MV-4-11 (cell line): ENCODE measurements at places on chromosomes 1 and 21.

GRCh38 chr1:170864238-170864637, 71.1 kb upstream of the MROH9 start:
- DNase-seq, result no peak

DNA sequence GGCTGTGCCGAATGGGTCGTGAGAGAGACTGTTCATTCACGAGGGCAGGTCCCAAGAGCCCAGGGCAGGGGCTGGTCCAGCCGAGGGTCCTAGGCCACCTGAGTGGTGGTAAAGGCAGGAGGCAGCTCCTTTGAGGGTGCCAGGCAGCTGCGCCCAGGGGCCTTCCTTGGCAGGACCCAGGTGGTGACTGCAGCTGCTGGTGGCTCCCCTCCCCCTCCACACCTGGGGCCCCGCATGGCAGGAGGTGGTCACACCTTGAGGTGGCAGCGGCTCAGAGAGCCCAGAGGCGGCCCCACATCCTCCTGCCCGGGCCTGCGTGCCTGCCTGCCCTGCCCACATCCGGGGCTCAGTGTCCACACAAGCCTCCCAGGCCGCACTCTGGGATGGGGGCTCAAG, 9.8 kb upstream of the PLCH2 start:
- no peak for DNase-seq

DNA sequence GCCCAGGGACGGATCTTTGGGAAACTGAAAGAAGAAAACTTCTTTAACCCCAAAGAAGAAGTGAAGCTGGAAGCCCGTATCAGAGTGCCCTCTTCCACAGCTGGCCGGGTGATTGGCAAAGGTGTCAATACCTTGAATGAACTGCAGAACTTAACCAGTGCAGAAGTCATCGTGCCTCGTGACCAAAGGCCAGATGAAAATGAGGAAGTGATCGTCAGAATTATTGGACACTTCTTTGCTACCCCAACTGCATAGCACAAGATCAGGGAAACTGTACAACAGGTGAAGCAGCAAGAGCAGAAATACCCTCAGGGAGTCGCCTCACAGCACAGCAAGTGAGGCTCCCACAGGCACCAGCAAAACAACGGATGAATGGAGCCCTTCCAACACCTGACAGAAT, 114.0 kb downstream of the NBPF12 start:
- peak; percentile 26 for DNase-seq

DNA sequence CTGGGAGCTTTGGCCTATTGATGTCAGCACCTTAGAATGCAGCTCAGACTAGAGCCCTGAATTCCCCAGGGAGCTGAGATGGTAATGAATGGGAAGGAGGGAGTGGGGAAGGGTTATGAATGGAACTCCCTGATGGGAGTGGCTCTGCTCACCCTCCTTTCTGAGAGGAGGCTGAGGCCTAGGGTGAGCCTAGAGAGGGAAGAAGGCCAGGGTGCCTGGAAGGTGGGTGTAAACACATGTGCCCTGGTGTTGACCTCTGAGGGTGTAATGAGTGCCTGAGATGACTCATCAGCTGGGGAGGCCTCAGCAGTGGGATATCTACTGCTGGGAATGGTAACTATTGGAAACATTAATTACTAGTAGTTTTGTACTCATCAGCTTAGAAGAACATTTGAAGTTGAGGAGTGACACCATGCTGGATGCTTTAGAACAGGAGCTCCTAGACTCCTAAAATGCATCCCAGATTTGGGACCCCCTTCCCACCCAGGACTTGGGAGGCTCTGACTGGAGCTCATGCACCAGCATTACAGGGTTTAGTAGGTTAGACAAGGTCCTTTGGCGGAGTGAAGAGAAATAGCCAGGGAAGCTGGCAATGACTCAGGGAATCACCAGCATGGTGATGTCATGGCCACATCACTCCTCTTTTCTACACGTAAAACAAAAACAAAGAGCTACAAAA, 16.0 kb upstream of the PIGV start:
- peak; percentile 63 for DNase-seq

DNA sequence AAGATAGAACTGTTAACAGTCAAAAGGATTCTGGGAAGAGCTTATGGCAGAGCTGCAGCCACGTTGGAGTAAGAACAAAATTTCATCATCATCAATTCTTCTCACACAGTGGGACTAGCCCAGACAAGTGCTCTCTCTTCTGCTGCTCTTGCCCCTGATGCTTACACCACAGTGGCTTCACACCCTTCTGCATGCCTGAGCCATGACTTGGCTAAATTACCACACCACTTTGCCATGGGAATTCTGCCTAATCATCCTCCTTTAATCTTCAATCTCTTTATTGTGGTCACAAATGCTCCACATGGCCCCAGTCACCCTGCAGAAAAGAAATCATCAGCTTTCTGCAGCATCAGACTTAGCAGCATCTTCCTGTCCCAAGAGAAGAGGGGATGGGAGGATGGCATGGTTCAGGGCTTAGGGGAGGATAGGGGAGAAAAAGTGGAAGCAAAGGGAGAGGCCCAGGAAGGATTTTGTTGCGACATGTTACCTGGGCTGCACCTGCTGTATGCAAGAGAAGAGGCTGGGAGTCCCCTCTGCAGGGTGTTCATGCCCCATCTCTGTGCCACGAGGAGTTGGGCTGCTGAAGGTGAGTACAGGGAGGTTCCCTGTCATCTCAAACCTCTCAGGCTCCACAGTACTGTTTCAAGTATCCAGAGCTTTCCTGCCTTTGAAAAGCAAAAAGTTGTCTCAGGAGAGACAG, 9.0 kb upstream of the RPTN start:
- DNase-seq, result peak; percentile 66

GRCh38 chr1:116067566-116067890, 43.7 kb upstream of the MAB21L3 start:
- DNase-seq, result no peak

DNA sequence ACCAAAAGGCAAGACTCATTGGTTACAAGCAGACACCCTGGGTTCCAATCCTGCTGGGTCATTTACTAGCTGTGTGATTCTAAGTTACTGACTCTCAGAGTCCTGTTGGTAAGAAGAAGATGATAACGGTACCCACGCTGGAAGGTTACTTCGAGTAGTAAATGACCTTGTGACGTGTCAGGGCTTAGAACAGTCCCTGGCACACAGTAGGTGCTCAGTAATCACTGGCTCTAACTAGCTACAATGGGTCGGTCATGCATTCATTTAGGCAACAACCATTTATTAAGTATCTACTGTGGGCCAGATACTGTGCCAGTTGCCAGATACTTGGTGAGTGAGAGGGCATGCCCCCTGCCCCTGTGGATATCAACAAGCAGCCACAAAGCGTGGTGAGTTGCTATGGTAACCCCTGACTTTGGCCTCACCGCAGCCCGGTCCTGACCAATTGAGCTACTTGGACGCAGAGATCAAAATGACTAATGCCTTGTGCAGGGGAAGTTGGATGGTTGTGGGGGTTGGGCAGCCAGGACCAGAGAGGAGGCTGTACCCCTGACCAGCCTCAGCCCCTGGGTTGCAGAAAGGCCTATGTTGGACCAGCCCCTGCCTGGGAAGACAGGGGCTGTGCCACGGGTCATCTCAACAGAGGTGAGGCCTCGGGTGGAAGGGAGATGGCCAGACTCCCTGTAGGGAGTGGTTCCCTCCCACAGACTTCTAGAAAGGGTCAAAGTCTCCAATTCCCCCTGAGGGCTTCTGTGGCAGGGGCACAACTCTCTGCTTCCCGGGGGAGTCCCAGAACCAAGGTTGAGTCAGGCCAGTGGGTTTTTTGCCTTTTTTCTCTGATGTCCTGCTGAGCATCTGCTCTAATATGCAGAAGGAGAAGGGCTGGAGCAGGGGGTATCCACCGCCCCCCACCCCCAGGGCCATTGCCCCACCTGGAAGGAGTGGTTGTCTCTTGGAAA, 16.0 kb downstream of the DHRS3 start:
- peak; percentile 90 for DNase-seq

- DNase-seq, result no peak
Measured at GRCh38 chr1:94106716-94107115, 14.2 kb downstream of the ABCA4 start.

GRCh38 chr1:11738783-11739182, 2.8 kb downstream of the AGTRAP start:
- DNase-seq, result peak; percentile 71

GRCh38 chr1:160614410-160614809, 32.4 kb downstream of the SLAMF1 start:
- no peak for DNase-seq

GRCh38 chr1:182643699-182644098, 39.5 kb upstream of the RGS16 start:
- DNase-seq, result no peak

DNA sequence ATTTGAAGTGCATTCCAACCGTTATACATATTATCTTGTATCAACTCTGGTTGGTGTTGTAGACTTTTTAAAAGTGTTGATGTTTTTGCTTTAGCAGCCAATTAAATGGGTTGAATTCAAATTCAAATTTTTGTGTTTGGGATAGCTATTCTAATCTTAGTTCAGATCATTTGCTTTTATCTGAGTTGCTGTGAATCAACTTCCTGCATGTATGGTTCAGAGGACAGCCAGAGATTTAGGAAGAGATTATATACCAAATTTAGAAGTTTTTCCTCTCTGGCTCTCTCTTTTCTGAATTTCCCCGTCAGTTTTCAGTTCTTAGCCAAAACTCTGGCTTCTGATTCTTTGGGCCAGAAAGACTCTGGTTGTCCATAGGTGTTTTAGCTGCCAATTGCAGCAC, 415.5 kb downstream of the NUF2 start:
- no peak for DNase-seq

GRCh38 chr1:10694633-10695627, 101.5 kb downstream of the CASZ1 start:
- DNase-seq, result peak; percentile 68

DNA sequence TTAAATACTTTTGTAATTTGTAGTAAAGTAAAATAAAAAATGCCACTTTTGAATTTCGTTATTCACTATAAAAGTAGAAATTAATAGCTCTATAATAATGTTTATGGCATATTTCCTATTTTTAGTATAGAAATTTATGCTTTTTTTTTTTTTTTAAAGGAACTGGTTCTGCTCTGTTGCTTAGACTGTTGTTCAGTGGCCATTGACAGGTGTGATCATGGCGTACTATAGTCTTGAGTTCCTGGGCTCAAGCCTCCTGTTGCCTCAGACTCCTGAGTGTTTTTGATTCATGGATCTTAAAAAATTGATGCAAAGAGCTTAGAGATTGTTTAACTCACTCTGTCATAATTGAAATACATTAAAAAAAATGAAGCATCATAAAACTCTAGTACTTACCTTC, 53.6 kb downstream of the RPS6KC1 start:
- no peak for DNase-seq

- no peak for DNase-seq
Measured at GRCh38 chr1:167977245-167977644, 40.4 kb upstream of the MPC2 start.

GRCh38 chr1:114564141-114564540, 17.3 kb downstream of the BCAS2 start:
- no peak for DNase-seq

- DNase-seq, result no peak
Measured at GRCh38 chr1:98210064-98210463, 289.2 kb upstream of the DPYD start.

GRCh38 chr21:31180256-31181081, 142.2 kb upstream of the KRTAP19-8 start:
- DNase-seq, result peak; percentile 25

DNA sequence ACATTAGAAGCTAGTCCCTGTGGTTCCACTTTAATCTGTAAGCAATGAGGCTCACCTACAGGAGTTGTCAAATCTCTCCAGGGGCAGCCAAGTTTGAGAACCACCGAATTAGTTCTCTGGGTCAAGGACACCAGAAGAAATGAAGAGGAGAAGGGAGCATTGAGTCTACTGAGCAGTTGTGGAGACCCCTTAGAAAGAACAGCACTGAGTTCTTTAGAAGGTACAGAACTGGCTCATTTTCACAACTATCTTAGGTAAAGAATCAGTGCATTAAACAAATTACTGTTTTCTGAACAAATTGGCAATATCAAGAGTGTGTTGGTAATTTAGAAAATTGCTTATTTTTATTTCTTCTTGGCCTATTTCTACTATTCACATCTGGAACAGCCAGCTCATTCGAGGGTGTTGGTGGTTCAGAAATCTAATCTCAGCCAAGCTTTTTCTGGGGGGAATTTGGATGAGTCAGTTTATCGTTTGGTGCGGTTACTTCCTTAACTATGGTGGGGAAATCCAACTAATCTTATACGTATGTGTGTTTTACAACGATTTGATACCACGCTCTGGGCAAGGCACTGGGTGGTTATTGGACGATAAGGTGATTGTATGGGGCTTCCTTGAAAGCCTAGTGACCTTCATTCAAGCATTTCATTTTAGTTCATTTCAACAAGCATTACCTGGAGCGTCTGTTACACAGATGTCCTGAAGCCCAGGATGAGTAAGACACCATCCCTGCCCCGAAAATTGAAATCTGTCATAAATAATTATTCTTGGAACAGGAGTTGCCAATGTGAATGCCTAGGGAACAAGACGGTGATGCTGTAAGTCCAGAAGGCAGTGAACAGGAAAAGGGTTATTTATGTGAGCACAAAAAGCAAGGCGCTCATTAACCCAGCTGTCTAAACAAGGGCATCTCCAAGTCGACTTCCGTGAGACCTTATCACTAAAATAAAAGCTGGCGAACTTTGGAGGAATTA, 52.0 kb upstream of the TMPRSS2 start:
- no peak for DNase-seq

DNA sequence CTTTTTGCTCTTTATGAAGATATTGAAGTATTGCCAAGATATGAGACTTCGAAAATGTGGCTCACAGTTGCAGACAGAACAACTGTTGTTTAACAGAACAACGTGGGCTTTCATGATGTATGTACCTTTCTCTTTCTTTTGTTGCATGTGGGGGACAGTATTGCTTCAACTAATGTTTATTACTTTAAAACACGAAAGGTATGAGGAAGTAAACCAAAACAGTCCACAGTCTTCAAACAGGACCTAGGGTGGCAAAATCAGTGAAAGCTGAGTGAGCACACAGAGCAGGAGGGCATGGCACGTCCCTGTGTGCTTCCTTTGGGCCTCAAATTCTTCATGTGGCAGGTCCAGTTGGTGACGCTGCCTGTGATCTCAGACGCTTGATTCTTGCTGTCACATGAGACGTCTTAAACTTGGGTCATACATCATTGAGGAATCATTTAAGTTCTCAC, 7.8 kb upstream of the CHAF1B start:
- DNase-seq, result no peak

- DNase-seq, result no peak
Measured at GRCh38 chr1:12549460-12550349, 68.3 kb downstream of the DHRS3 start.
